Jurkat, Clone E6-1 (cell line): ENCODE measurements at places on chromosomes 3 and 15.

DNA sequence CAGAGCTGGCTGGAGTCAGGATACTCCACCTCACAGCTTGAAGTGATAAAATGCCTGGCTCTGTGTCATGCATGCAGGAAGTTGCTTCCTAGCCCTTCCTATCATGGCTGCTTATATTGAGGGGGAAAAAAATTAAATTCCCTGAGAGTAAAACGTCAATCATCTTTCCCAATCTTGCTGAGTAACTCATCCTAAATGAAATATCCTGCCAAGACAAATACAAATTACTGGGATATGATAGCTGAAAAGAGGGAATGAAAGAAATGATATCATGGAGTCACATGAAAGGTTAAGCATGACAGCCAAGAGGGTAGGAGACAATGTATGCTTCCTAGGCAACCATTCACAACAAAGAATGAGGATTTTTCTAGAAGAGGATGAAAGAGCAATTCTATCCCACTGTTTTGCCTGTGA lies 110.6 kb downstream of the ABI3BP start:
- DNase-seq = no peak

GRCh38 chr3:52403271-52403841 lies 41.5 kb downstream of the SEMA3G start:
- DNase-seq = no peak

DNA sequence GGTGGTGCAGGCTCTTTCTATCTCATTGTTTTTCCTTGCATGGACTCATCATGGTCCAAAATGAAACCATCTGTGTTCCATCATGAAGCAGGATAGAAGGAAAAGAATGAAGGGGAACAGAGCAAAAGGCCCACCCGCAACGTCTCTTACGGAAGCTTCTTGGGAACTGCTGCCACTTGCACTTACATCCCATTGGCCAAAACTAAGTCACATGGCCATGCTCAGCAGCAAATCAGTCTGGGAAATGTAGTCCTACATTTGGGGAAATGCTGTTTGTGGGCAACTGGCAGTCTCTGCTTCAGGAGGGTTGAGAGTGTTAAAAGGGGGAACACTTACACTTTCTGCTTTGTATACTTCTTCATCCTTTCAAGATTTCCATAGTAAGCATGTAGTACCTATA lies 191.6 kb downstream of the SV2B start:
- no peak for DNase-seq

DNA sequence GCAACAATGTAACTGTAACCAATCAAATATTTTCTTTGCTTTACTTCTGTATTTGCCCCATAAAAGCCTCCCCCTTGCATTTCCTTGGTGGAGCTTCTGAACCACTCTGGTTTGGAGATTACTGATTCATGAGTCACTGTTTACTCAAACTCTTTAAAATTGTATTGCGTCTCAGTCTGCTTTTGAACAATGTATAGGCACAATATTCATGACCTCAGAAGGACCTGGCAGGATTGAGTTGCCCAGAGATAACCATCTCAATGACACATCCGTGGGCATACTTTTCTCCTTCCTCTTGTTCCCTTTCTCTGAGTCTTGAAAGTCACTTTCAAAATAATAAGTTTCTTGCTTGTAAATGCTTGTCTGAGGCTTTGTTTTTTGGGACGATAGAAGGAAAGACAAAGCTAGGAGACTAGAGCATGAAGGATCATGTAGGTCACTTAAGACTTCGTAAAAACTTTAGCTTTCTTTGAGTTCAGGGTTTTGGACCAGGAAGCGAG lies 57.1 kb upstream of the POU1F1 start:
- no peak for DNase-seq

DNA sequence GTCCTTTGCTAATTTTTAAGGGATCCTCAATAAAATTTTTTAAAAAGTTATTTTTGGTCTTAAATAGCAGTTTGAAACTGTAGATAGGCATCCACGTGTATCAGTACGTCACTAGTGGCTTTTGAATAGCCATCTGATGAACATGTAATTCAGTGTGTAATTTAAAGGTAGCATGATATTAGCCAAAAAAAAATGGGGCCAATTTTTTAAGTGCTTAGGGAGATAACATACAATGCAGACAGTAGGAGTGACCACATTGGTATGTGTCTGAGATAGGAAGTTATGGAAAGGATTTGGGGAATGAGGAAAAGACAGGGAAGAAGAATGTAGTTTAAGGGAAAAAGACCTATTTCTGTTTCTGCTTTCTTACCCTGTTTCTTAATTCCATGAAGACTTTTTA lies 2.5 kb downstream of the AP4E1 start:
- no peak for DNase-seq

GRCh38 chr3:14237457-14237856 lies 58.8 kb downstream of the LSM3 start:
- DNase-seq = no peak

- peak; percentile 24 for DNase-seq
These were observed 21.9 kb upstream of the TSEN2 start for GRCh38 chr3:12462159-12462947.

DNA sequence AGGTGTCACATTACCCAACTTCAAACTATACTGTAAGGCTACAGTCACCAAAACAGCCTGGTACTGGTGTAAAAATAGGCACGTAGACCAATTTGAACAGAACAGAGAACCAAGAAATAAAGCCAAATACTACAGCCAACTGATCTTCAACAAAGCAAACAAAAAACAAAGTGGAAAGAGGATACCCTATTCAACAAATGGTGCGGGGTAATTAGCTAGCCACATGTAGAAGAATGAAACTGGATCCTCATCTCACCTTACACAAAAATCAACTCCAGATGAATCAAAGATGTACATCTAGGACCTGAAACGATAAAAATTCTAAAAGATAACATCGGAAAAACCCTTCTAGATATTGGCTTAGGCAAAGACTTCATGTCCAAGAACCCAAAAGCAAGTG lies 13.1 kb downstream of the PEAK1 start:
- no peak for DNase-seq

GRCh38 chr15:72199721-72200212 lies 2.2 kb upstream of the GRAMD2A start:
- peak; percentile 51 for DNase-seq
